Right forelimb (tissue), 1 donor: ENCODE measurements at places on chromosomes 3 and 15.

- DNase-seq = no peak
Measured at GRCh38 chr3:44476181-44476611, 1.3 kb downstream of the ZNF445 start.

- DNase-seq = no peak
Measured at GRCh38 chr3:104044002-104044401, 1322.7 kb upstream of the ALCAM start.

DNA sequence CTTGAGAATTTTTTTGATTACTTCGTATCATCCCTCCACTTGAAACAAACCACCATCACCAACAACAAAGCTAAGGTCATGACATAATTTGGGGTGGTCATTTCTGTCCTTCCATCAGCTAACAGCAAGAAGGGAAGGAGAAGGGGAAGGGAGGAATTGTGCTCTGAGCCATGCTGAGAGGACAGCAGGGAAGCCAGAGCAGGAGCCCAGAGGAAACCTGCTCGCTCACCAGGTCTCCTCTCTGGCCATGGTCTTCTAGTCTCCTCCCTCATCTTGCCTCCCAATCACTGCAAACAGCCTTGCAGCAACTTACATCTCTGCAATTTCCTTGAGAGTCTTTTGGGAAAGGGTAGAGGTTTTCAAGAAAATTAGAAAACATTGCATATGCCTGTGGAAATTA is 196.7 kb downstream of the SSR3 start:
- no peak for DNase-seq

DNA sequence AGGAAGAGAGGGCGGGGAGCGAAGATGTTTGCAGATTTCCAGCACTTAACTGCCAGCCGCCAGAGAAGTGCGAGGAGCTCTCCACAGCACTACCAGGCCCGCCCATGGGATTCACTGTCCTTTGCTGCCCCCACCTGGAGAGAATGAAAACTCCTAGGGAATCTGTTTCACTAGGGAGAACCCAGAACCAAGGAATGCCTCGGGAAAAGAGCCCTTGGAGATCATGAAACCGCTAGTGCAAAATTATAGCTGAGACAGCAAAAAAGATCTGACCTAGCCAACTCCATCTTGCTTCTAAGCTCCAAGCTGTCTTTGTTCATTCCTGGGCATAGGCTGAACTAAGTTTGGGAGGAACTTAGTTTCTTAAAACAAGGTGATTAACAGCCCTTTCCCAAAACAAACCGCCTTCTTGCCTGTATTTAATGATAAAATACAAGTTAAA is 82.6 kb upstream of the GCNT3 start:
- peak; percentile 89 for DNase-seq

DNA sequence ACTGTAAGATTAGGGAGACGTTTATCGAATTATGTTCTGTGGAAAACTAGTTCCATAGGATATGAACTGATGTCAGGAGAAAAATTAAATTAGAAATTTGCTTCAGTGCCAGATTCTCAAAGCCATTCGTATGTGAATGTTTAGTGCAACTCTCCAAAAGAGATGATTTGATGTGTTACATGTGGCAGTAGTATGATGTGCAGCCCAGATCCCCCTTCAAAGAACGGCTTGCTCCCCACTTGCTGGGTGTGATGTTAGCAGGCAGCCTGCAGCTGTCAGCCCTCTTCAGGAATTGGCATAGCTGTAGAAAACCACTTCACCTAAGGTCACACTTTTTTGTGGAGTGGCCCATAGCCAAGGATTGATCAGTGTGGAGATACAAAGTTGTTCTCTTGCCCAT is 127.0 kb upstream of the CCDC54 start:
- no peak for DNase-seq

DNA sequence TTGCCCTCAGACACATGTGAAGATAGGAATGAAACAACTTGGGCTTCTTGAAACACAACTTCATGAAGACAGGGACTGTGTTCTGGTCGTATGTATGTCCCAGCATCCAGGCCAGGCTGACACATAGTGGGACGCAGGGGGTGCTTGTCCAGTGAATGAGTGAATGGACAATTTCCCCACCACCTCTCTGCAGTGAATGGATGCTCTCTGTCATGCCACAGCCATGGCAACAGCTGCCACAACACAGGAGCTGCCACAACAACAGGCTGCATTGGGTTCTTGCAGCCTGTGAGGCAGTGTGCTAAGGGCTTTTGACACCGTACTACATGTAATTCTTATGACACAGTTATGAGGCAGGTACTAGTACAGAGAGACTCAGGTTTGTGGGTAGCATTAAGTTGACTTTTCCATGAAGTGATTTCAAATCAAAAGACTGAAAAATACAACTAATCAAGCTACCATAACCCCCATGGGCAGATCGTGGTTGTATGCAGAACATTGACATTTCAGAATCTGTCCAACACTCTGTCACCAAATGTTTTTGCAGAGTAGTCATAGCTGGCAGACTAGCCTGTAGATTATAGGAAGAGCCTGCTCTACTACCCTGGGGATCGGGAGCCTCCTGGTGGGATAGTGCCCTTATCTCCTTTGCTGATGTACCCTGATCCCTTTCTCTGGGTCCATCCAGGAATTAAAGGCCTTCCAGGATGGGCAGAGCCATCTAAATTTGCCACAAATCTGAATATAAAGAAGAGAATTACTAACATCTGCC is 40.8 kb downstream of the CLSTN2 start:
- no peak for DNase-seq

- DNase-seq = no peak
Measured at GRCh38 chr15:50358845-50359244, 3.8 kb upstream of the GABPB1 start.

DNA sequence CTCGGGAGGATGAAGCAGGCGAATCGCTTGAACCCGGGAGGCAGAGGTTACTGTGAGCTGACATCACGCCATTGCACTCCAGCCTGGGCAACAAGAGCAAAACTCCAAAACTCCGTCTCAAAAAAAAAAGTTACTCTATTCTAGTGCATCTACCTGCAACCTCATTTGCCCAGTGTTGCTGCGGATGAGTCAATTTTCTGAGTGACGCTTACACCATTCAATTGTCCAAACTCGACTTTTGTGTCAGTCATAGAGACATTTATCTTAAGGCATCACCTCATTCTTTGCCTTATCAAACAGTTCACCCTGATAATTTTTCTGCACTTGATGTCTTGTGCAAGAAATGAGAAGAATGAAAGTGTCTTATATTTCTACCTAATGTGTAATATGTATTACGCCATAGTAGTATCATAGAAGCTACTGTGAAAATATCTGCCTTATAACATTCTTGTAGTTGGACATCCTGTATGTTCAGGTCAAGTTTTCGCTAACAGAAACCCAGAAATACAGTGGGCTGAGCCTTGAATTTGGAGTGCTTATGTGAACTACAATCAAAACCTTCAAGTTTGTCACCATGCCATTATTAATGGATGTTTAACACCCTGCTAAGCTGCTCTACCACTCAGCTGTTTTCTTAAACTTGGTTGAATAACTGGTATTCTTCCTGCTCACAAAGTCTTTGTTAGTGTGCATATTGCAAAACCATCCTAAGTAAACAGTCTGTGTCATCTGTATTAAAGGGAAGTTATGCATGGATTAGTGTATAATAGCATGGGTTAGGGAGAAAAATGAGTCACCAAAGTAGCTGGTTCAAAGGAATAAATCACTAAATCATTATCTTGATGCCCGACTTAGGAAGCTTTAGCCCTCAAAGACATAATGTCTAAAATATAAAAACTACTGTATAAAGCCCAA is 531.0 kb upstream of the NR2F2 start:
- no peak for DNase-seq

DNA sequence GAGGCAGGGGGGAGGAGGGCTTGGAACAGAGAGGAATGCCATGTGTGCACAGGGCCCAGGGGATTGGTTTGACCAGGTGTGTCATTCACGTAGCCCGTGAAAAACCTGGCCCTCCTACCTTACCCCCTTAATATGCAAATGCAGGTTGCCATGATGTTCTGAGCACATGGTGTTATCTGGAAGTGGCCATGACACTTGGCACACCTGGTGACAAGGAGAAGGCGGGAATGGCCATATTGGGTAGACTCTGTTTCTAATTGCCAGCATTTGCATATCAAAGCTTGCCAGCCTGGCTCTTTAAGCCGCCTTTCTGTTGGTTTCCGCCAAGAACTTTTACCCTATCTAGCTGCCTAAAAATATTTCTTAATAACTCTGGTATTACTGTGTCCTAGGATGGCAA is 202.1 kb upstream of the DPH6 start:
- DNase-seq = no peak

DNA sequence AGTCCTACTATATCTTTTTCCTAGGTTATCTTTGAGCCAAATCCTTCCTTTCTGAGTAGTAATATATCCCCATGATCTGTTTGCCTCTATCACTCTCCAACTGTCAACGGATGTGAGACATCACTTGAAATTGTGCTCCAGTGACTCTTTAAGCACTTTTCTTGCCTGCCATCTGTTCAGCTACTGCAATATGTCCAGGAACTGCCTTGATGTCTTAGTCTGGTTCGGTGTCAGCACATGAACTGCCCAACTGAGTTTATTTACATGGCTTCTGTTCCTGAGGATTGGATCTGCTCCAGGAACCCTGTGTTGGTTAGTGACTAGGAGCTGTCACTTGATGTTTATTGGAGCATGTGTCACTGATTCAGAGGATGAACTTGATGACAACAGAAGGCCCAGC is 116.5 kb downstream of the SLC9A9 start:
- DNase-seq = no peak
